ENCODE measurements at places on chromosomes 2 and 18.

GRCh38 chr2:48725696-48726494, 29.6 kb downstream of the LHCGR start:
- no peak for DNase-seq

DNA sequence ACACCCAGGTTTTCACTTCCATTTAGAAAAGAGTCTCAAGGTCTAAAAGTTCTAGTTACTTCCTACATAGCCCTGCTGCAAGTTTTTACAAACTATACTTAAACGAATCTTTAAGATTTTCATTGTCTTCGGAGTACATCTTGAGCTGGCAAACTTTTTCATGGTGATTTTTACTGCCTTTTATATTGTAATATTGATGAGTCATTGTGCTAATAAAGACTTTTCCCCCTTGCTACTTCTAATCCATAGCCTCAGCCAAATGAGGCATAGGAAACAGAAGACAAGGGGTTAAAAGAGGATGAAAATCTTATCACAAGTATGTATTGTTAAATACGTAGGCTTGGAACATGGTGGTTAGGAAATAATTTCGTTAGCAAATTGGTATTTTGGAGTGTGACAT, 4.1 kb downstream of the DPP10 start:
- DNase-seq: no peak

DNA sequence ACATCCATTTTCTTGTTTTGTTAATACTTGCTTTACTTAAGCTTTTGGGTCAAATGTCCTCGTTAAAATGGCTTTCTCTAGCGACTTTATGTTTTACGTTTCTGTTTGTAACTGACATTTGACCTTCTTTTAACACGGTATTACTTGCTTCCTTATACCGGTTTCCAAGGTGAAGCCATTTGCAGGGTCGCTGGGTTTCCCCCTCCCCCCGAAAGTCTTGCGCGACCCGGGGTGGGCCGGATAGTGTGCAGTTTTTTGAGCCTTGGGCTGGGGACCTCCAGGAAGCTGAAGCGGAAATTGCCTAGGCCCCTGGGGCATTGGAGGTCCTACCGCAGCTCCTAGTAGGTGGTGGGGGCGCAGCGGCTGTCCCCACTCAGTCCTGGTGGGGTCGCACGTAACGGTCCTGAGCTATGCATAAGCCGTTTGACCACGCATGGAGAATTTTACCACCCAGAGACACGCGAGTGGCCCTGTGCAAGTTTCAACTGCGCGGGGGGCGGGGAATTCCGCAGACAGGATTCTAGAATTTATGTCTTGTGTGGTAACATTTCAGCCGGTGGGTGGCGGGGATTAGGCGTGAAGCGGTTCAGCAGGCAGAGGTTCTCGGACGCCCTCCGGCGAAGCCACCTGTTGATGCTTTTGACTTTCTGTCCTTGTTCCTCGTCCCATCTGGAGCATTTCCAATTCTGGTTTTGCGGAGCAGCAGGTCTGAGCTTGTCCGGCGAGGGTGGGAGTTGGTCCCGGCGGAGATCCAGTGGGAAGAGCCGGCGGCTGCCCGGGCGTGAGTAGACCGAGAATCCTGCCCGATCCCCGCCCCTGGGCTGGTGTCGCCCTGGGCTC, 2.4 kb downstream of the CFLAR start:
- DNase-seq: no peak

- no peak for DNase-seq
Measured at GRCh38 chr2:191303140-191304005, 58.2 kb downstream of the MYO1B start.

DNA sequence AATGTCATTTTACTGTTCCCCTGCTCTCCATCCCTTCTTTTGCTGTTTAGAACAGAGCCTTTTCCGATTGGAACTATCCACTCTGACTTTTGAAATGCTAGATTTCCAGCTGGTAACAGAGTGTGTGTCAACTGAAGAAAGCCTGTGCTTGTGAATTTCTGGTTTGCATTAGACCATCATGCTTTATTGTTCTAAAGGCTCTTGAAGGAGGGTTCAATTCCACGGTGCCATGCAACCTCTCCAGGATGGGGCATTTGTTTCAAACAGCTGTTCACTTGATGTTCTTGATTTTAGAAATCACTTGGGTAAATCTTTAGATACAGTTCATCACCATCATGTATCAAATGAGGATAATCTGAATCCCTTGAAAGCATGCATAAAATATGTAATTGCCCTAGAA, 156.7 kb downstream of the QPCT start:
- DNase-seq: no peak

DNA sequence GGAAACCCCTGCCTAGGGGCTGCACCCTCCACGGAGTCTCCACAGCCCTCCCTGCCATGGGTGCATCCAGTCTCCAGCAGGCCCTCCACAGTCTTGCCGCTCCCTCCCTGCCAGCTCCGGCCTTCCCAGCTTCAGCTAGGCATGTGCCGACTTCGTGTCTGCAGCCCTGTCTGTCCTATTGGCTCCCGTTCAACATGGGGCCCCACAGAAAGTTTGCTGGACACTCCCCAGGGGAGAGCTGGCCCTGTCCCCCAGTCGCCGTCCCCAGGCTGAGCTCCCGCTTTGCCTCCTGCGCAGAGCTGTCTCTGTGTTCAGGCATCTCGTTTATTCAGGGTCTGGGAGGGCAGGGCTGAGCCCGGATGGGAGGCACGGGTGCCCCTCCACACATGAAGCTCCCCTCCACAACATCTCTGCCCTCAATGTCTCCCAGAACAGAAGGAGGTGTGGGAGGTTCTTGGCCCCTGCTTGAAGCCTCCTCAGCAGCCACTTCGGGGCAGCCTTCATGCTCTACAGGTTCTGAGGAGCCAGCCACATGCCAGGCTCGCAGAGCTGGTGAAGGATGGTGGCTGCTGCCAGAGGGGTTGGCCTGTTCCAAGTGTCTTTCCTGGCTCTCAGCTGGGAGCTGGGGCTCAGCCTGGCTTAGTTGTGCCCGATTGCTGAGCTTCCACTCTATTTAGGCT, 120.1 kb upstream of the PXDN start:
- no peak for DNase-seq

DNA sequence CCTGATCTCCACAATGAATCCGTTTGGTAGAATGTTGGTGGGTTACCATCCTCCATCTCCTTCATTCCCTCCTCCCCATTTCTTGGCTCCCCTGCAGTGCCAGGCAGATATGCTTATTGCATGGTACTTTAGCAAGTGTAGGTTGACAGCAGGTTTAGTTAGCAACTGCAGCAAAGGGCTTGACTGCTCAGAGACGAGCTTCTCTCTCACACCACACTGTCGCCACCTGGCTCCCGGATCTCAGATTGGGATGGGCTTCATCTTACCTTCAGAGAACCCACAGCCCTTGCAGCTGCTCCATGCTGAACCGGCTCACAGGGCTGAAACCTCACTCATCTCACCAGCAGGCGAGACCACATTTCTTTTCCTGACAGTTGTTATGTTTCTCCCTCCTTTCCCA, 88.8 kb downstream of the VWA3B start:
- no peak for DNase-seq

DNA sequence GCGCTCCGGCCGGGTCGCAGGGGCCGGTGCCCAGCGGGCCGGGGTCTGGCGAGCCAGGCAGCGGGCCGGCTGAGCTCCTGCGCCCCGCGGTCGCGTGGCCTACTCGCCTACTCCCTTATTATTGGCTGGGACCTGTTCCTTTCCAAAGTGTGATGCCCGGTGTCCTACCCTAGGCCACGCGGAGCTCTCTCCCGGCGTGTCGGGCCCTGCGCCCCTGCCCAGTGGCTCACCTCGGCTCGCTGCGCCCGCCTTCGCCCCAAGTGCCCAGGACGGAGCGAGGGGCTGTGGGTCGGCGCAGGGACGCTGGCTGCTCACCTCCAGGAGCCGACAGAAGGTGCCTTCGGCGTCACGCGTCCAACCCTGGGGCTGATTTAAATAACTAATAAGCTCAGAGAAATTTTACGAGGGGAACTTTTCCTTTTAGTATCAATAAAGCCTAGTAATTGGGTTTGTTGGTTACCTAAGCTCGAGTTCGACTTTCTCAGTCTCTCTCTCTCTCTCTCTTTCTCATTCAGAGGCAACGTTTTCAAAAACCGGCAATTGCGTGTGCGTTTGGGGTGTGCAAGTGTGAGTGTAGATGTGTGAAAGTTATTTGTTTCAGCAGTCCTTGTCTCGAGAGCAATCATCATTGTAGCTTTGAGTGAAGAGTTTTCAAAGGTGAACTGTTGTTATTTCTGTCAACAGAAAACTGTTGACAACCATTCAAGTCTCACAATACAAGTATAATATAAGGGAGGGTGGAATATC, 7.0 kb upstream of the SATB2 start:
- no peak for DNase-seq

DNA sequence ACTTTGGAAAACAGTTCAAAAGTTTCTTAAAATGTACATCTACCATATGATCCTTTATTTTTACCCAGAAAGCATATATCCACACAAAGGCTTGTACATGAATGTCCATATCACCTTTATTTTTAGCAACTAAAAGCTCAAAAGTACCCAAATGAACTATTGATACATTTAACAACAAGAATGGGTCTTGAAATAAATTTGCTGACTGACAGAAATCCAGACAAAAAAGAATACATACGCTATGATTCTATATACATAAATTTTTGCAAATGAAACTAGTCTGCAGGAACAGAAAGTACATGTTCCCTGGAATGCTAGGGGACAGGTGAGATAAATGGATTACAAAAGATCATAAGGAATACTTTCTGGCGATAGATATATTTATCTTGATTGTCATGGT, 96.3 kb upstream of the KYNU start:
- DNase-seq: no peak

- DNase-seq: no peak
Measured at GRCh38 chr2:218123986-218124385, 1.8 kb upstream of the CXCR2 start.

DNA sequence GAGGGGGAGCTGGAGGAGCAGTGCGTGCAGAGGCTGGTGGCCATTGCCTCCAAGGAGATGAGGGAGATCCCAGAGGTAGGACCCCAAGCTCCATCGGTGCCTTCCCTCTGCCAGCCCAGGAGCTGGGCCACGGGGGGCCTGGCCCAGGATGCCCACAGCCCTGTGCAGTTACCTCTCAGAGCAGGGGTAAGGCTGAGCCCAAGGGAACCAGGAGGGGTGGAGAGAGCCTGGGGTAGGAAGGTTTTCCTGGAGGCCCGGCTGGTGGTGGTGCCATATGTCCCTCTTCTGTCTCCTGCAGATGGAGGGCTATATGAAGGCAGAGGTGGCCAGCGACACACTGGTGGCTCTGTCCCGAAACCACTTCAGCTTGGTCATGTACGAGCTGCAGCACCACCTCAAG, 11.4 kb downstream of the MROH2A start:
- no peak for DNase-seq

- no peak for DNase-seq
Measured at GRCh38 chr2:86249579-86250391, 50.5 kb downstream of the MRPL35 start.

Measured in GM12891 (cell line).